Activated T-cell treated with anti-CD3 and anti-CD28 coated beads for 1 hour (primary cell): ENCODE measurements at places on chromosomes 6 and 20.

GRCh38 chr20:45345104-45345936 lies 2.9 kb downstream of the SDC4 start:
- DNase-seq, result no peak

DNA sequence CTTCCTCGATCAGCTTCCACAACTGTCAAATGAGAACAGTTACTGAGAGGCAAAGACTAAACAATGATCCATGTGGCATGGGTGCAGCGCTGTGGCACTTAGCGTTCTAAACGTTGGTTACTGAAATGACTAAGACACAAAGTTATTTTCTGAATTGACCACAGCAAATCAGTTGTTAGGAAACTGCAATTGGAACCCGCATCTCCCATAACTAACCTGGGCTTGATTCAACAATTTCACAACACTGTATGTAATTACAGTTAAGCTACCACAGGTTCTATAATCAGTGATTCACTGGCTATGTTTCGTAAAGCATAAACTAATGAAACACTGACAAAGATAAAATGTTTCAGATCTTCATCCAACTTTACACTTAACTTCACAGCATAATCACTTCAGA lies 12.5 kb downstream of the WDR27 start:
- no peak for DNase-seq

- DNase-seq, result no peak
These were observed 109.3 kb downstream of the DNAH8 start for GRCh38 chr6:38824243-38824894.

- DNase-seq, result no peak
These were observed 91.7 kb upstream of the PDE7B start for GRCh38 chr6:135759831-135760230.

DNA sequence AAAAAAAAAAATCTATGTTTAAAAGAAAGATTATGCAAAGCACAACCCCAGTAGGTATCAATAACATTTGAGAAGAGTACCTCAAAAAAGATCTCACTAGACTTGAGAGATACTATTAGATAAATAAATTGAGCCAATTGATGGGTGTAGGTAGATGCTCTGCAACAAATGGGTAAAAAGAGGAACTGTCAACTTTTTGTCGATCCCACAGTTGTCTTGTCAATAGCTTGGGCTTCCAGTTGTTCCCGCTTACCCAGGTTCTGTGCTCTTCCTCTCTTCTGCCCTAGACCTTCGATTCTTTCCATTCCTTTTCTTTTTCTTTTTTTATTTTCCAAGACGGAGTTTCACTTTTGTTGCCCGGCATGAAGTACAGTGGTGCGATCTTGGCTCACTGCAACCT lies 226.9 kb downstream of the SOX4 start:
- no peak for DNase-seq

DNA sequence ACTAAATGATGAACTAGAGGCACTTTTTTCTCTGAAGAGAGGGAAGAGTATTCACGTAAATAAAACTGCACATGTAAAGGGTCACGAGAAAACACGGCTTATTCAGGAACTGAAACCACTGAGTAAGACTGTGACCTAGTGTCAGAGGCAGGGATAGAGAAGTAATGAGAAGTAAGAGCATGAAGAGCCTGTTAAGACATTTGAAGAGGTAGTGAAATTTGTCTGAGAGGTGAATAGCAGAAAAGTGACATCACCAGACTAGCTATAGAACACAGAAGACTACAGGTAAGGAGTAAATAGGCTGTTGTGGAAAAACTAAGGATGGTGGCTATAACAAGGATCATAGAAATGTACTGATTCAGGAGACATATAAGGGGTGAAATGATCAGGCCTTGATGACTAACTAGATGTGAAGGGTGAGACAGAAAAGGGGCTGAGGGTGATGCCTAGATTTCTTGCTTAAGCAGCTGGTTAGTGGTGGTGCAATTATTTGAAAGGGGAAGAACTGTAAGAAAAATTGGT lies 76.8 kb downstream of the REV3L start:
- no peak for DNase-seq

DNA sequence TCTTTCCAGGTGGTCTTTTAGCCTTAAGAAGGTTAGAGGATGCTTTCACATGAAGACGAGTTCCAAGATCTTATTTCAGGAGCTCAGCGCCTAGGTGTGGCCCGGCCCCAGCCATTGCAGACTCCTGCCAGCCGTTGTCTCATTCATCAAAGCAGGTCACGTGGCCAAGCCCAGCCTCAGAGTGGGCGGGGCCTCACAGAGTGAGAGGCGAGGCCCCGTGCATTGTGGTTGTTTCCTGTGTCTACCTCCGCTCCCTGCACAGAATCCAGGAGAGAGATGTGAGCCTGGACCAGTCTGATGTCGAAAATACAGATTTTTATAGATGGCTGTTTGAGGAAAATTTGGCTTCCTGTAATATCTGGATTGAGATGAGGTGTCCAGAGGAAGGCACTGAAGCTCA lies 49.2 kb upstream of the CST5 start:
- no peak for DNase-seq

GRCh38 chr6:36780442-36781177 lies 58.6 kb downstream of the CPNE5 start:
- DNase-seq, result no peak

DNA sequence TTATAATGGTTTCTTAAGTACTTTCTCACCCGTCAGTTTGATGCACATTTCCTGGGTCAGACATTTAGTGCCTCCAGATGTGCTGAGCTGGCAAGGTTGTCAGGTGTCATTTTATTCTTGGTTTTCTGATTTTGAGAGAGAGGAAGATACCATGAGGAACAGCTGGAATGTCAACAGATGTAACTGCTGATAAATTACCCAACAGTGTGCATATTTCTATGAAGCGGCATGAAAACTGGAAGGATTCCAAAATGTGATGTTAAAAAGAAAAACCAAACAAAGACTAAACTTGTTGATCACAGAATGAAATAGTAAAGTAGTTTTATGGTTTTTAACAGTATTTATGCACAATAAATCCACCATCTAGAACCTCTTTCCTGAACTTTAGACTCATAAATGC lies 447.3 kb downstream of the HDGFL1 start:
- no peak for DNase-seq

- DNase-seq, result no peak
These were observed 6.1 kb downstream of the SMIM28 start for GRCh38 chr6:138383776-138384175.

DNA sequence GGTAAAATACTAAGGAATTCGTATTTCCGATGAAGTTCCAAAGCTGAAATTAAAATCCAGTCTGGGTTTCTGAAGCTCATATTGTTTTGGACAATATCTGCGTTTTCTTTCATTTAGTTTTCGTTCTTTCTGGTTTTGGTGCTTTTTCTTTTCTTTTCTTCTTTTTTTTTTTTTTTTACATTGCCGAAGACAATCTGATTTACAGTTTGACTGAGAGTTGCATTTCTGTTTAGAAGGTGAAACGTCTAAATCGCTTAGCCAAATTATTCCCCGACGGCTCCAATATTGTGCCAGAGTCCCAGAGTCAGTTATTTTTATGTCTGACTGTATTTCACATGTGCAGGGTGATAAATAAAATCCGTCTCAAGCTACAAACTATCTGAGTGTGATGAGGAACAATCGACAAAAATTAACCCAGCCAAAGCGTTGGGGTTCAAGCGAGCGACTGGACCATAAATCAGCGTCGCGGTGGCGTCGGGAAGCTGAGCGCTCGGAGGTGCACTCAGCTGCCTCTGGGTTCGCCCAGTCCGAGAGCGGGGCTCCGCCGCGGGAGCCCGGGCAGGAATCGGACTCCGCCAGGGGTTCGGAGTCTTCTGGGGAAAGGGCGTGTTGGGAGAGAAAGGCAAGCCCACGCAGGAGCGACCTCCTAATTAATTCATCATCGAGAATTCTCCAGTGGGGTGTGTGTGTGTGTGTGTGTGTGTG lies 8.2 kb upstream of the TBX18 start:
- DNase-seq, result no peak

- DNase-seq, result no peak
These were observed 37.3 kb downstream of the KCNB1 start for GRCh38 chr20:49445176-49445575.

GRCh38 chr6:146543211-146543939 lies at the start of gene RAB32:
Gene RAB32, plus strand, starts transcription at chr6:146543833. Its CDS starts 39 bp downstream, at chr6:146543872.
- no peak for DNase-seq

DNA sequence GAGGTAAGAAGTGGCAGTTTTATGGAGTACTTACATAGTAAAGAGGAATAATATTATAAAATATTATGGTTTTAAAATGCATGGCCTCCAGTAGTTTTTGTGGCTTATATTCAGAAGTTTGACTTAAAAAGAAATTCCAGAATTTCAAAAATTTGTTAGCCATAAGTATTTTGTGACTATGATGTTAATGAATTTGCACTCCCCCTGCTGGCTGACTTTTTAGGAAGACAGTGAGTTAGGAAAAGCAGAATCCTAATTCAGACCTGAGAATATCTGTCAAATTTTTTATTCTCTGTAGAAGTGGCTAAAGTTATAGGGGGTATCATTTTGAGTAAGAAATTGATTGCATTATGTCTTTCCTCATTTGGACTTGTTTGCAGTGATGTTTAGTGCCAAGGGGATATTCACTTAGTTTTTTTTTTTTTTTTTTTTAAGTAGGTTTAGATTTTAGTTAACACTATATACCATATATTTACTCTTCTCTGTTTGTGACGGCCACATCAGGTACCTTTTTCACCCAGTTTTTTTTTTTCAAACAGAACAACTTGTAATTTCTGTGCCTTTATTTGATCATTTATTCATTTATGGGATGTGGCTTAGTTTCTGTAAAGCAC lies 40.8 kb downstream of the ZFAND3 start:
- no peak for DNase-seq

DNA sequence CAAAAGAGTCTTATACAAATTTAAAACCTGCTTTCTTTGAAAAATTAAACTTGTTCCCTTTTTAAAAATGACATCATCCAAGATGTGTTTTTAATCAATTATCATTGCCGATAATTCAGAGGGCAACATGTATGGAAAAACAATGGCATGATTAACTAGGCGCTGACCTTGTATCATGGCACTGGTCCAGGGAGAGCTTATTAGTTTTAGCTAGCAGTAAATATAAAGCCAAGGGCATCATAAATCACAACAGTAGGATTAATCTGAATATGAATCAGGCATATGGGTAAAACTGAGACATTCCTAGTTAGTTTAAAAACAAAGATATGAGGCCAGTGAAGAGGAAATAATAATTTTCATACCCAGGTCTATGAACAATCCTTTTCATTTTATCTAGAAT lies 374.0 kb downstream of the HDGFL1 start:
- no peak for DNase-seq

DNA sequence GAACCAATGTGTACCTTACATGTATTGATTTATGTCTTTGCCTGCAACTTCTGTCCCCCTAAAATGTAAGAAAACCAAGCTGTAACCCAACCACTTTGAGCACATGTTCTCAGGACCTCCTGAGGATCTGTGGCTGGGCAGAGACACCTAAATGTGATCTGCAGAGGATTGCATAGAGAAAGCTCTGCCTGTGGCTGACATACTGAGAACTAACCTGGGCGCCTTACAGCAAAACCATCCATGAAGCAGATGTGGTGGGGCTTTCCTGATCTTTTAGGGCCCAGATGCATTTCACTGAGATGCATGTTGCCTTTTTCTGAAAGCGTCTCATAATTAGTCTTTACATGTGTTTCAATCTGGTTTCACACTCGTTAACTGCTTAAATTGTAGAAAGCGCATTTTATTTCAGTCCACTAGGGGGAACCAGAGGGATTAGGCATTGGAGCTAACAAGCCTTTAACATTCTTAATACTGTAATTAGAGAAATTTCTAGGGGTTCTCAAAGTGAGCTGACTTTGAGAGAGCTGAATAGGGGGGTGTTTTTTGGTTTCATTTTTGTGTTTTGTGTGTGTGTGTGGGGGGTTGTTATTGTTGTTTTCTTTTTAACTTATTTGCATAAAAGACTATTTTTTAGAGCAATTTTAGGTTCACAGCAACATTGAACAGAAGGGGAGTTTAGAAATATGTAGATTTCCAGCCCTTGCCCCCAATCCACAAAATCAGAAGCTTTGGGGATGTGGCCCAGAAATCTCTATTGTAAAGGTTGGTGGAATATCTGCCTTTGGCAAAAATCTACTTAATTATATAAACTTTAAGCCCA lies 50.9 kb upstream of the FAM184A start:
- DNase-seq, result no peak

- no peak for DNase-seq
These were observed 136.1 kb downstream of the TFAP2A start for GRCh38 chr6:10278746-10279145.

- no peak for DNase-seq
These were observed 3.4 kb downstream of the HLA-DRA start for GRCh38 chr6:32442977-32443552.

DNA sequence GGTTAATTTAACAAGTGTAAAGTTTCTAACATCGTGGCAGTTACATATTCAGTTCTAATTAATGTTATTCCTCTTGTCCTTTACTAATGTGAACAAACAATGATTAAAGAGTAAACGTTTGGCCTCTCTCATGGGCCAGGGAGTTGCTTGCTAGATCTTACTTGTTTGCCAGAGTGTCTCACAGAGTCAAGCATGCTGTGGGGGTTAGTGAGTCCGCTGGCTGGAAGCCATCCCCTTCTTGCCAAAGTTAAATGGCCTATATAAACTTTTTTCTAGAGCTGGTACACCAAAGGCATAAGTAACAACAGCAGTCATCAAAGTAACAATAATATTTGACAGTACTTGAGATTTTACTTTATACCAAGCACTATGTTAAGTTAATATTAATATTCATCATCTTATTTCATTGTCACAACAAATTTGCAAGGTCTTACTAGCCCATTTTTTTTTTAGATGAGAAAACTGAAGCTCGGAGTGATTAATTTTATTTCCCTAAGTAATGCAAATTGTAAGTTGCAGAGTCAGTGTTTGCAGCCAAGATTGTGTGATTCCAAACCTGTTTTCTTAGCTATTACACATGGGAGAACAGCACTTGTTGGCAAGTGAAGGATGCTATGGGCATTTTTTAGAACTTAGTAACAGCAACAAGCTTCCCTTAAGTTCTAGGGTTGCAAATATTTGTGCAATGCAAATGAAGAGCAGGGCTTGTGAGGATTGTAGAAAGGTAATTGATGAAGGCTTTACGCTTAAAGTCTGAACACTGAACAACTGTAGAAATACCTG lies 224.5 kb downstream of the RFPL4B start:
- no peak for DNase-seq

- no peak for DNase-seq
These were observed 70.5 kb downstream of the CNKSR3 start for GRCh38 chr6:154440022-154440421.

- DNase-seq, result no peak
These were observed 340.7 kb downstream of the ADGRB3 start for GRCh38 chr6:68975816-68976215.

DNA sequence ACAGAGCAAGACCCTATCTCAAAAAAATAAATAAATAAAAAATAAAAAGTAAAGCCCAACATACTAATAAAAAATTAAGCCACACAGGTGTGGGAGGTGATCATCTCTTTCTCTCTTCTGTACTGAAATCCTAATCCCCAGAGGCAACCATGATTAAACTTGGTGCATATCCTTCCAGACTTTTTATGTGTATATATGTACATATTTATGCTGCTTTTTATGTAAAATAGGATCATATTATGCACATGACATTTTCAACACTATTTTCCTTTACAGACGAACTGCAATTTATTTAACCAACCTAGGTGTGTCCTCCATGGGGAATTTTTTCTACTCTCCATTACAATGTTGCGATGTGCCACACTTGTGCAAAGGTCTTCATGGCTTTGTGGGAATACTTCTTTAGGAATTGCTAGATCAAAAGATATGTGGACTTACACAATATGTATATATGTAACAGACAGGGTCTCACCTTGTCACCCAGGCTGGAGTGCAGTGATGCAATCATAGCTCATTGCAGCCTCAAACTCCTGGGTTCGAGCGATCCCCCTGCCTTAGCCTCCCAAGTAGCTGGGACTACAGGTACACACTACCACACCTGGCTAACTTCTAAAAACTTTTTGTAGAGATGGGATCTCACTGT lies 23.7 kb downstream of the RMND1 start:
- DNase-seq, result no peak
